ENCODE measurements at places on chromosomes 7 and 10.
A peak's percentile ranks its signal among the peaks of the same experiment; 100 is the strongest.

DNA sequence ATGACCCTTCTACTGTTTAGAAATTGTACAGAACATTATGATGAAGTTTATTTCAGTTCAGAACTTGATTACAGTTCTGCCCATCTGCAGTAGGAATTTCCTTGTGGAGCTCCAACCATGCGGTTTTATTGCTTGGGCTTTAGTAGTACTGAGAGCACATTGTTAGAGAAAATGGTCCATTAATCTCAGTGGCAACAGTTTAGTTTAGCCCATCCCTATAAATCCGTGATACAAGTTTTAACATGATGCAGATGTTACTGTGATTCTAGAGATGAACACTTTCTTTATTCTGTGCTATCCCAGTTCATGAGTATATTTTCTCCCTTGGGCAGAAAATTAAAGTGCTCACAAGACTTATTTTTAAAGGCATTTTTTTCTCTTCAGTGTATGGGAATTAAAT lies 84.8 kb upstream of the FZD8 start:
- no peak for DNase-seq

GRCh38 chr7:37095122-37095521 lies 353.5 kb downstream of the ELMO1 start:
- DNase-seq = no peak

DNA sequence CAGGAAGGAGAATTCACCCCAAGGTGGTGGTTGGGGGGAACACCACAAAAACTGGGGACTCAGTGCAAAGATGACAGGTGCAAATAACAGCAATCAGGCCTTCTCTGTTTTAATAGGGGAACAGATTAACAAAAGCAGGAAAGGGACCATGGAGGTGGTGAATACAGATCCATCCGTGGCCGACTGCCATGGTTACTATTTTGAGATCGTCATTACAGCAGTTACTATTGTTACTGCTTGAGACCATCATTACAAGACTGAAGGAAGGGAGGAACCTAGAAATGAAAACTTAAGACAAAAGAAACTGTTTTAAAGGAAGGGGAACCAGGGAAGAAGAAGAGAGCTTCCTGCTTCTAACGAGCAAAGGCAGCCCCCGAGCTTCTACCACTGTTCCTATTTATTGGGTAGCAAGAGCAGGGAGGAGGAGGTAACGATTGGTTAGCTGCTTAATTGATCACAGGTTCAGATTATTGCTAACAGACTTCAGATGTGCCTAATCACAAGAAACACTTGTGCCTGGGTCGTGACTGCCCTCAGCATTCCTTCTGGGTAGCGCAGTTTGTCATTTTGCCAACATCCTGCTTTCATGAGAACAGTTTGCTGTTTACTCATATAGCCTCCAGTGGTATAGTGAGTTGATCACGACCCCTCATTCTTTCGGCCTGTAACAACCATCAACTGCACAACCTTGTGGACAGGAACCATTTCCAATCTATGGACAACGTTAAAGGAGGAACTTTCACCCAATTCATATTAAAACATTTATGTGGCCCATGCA lies 216.3 kb downstream of the CHCHD3 start:
- DNase-seq = no peak

- no peak for DNase-seq
Observed at GRCh38 chr10:127525686-127526085, 23.4 kb upstream of the NPS start.

- no peak for DNase-seq
Observed at GRCh38 chr10:118952493-118953295, 76.8 kb upstream of the NANOS1 start.

GRCh38 chr7:45073786-45074527 lies 14.8 kb downstream of the NACAD start:
- DNase-seq = no peak

DNA sequence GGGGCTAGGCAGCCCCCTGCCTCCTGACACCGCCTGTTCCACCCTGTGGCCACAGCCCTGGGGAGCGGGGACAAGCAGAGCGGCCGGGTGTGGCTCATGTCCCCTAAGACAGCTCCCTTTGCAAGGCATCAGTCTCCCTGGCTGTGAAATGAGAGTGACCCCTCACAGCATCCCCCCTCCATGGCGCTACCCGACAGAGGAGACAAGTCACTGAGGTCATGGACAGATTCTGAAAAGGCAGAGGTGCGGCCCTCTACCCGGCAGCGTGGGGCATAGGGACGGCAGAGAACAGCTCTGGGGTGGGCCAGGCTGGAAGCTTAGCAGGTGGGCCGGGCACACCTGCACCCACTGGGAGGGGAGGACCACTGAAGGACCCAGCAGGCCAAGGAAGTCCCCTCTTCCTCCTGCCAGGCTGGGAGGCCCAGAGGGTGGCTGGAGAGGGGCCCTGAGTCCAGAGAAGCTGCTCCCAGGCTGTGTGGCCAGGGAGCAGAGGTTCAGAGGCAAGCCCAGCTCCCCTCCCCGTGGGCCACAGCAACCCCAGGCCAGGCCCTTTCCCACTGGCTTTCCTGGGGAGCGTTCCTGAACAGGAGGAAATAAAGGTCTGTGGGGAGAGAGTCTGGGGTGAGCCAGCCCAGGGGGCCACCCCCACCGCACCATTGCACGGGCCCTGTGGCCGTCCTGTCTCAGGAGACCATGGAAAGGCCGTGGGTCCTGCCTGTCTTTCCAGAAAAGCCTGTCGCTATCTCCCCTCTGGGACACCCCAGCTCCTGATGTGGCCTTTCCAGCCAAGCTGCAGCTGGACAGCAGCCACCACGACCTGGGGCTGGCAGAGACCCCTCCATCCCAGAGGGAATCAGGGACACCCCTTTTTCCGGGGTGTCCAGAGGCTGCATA lies 1.7 kb downstream of the ADAP1 start:
- no peak for DNase-seq

DNA sequence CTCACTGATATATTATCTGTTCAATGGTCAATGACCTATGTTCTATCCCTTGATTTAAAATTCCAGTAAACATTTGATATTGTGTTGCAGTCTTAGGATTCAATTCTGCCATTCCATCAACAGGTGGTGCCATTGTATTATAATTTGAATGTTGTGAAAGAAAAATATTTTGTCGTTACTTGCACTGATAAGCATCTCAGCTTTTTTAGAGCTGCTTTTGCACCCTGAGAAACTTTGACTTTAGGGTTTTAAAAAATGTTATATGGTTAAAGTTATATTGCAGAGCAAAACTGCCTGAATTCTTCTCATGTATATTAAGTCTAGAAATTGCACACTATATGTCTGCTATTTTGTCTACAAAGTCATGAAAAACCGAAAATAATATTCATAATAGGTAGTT lies 18.8 kb upstream of the MINDY3 start:
- no peak for DNase-seq

DNA sequence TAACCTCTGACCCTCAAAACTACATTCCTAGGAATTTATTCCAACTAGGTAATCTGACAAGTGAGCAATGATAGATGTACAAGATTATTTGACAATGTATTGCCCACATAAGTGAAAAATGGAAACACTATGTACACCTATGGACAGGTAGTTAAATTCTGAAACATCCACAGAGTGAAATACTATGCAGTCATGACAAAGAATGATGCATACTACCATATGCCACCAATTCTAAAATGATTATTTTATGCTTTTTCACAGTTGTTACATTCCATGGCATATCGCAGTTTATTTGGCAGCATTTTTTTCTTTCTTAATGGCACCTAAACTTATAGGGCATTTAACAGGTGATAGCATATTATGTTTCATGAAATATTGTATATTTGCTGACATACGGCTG lies 20.1 kb upstream of the TNPO3 start:
- DNase-seq = no peak

DNA sequence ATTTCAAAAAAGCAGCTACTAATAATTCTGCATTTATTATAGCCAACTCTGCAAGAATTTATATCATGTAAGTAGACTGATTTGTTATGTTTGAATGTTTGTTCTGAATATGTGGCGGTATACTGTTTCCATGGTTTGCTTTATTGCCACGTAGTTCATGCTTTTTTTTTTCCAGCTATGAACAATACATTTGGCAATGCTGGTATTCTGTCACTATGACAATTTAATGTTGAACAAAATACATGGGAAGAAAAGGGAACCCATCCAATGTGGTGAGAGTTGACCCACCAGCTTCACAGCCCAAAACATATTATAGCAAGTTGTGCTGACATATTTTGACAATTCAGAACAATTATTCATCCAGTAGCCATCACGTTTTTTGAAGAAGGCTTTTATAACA lies 145.6 kb downstream of the CCDC71L start:
- DNase-seq = peak; percentile 21

Measured in stromal cell of bone marrow (primary cell).